ENCODE measurements at places on chromosomes 12 and 14.

DNA sequence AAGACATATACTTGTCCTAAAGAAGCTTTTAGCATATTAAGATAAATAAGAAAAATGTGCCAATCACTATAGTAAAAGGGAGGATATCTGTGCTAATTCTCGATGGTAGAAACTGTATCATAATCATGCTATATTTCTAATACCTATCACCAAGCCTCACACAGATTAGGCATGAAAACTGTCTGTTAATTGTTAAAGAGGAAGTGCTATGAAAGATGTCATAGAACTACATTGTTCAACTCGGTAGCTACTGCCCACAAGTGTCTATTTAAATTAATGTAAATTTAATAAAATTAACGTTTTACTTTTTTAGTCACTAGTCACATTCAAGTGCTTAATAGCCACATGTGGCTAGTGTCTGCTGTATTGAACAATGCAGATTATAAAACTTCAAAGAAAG lies 77.5 kb upstream of the KICS2 start:
- DNase-seq, result no peak

- DNase-seq, result no peak
Observed at GRCh38 chr12:104638218-104638850, 181.6 kb downstream of the CHST11 start.

DNA sequence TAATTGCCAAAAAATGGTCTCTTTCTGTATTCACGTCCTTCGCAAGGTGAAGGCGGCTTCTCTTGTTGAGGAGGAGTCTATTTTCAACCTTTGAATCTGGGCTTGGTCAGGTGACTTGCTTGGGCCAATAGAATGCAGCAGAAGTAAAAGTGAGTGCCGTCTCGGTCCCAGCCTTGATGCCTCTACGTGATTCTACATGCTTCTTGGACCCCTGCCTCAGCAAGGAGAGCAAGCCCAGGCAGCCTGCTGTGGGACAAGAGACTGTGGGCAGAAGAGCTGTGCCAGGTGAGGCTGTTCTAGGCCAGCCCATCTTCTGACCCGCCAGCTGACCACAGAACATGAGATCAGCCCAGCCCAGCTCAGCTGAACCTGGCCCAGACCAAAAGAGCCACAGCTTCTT lies 39.1 kb upstream of the CCDC63 start:
- no peak for DNase-seq

DNA sequence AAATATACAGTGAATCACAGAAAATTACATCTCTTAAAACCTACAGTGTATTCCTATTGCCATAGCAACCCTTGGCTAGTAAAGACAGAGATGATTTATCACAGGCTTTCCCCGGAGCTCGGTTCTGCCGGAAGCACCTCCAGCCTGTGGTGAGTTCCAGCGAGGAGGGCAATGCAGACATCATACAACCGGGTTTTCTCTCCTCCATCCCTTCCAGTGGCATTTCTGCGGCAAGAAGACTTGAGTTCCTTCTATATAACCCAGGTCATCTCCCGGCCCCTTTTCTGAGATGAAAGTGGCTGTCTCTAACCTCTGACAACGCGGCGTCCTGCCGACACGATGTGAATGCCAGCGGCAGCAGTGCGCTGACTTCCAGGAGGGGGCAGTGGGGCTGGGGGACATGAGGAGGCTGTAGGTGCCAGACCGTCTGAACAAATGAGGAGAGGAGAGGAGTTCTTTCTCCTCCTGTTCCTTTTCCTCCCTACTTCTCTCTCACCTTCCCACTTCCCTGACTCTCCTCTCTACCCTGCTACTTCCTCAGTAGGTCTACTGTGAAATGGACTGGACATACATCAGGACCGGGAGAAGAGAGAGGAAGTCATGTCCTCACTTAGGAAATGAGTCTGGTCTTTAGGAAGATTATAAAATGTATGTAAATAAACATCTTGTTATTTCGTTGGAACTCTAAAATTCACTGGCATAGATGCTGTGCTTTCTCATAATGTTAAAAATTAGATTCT lies 68.6 kb upstream of the MAX start:
- peak; percentile 13 for DNase-seq

DNA sequence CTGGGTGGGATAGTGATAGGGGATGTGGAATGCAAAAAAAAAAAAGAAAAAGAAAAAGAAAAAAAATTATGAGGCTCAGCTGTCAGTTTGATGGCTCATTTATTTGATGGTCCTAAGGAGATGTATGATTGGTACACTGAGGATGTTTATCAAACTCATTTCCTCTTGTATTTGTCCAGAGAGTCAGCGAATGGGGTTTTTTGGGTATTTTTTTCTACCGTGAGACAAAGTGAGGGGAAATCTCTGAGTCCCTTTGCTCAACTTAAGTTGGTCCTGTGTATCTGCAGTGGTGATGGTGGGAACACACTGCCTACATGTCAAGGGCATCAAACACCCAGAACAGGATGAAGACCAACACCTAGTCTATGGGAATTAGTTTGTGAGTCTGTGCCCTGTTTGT lies 176.9 kb upstream of the HIF1A start:
- no peak for DNase-seq

- no peak for DNase-seq
Observed at GRCh38 chr12:46657453-46658411, 168.1 kb downstream of the SLC38A4 start.

- DNase-seq, result no peak
Observed at GRCh38 chr14:76546426-76547221, 170.7 kb downstream of the ESRRB start.

- no peak for DNase-seq
Observed at GRCh38 chr14:51087031-51087441, 7.9 kb downstream of the TRIM9 start.

DNA sequence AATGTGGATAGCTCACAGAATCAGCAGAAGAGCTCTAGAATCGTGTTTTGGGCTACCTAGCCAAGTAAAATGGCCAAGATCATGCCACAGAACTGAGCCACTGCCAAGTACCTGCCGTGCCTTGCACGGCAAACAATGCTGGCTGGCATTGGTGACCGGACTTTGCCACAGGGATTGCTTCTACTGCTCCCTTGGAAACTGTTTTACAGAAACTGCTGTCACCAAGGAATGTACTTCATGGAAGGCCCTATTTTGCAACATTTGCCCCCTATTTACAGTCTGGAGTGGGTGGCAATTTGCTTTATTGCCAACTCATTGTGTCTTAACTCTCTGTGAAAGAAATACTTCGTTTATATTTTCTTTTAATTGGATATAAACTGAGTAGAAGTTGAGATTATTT lies 49.0 kb downstream of the BORCS5 start:
- DNase-seq, result no peak
